Hematopoietic multipotent progenitor cell treated with erythropoietin and hydrocortisone succinate and interleukin-3 and kit ligand, for 6 days (in vitro differentiated cells): ENCODE measurements at places on chromosomes 7 and 10.

GRCh38 chr10:62058476-62058875 lies 157.0 kb downstream of the ARID5B start:
- no peak for DNase-seq

GRCh38 chr10:117476281-117476680 lies 66.3 kb upstream of the EMX2 start:
- DNase-seq, result no peak

- peak; percentile 78 for DNase-seq
Observed at GRCh38 chr7:97064972-97065587, 40.4 kb upstream of the DLX5 start.

GRCh38 chr10:24035761-24036160 lies 173.2 kb upstream of the KIAA1217 start:
- DNase-seq, result no peak

DNA sequence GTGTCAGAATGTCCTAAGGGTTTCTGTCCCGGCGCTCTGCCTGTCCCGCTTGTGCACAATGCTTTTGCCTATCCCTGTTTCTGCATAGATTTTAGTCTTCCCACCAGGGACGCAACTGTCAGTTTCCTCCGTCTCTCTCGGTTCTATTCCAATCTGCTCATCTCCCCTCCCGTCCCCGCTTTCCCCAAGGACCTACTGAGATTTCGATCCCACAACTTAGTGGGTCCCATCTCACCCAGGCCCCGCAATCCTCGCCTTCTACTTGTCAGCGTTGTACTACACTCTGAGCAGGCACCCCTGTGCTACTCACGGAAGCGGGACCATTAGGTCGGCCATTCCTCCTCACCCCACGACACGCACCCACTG lies 519 bp upstream of the ZNF655 start:
- no peak for DNase-seq
